ENCODE measurements at places on chromosomes 1 and 21.
A peak's percentile ranks its signal among the peaks of the same experiment; 100 is the strongest.

- no peak for DNase-seq
Measured at GRCh38 chr1:53392460-53392859, 64.6 kb upstream of the LRP8 start.

- DNase-seq, result peak; percentile 58
Measured at GRCh38 chr1:93680076-93680419, 1.6 kb downstream of the BCAR3 start.

- DNase-seq, result peak; percentile 61
Measured at GRCh38 chr1:3543076-3544039, 68.0 kb downstream of the MEGF6 start.

- DNase-seq, result no peak
Measured at GRCh38 chr1:96682056-96682455, 39.5 kb upstream of the PTBP2 start.

DNA sequence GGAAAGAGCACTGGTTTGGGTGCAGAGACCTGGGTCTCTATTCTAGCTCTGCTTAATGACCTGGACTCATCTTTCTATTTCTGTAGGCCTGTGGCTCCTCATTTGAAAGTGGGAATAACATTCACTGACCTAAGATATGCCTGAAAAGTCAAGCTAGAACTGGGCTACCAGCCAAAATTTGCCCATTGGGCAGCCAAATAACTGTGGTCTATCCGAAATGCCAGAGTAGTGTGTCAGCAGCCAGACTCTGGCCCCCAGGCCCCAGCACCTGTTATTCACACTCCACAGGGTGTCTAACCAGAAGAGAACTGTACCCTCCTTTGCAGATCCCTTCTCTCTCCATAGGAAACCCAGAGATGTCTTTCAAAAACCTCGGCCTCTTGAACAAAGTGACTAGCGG, 12.6 kb downstream of the DAB1 start:
- no peak for DNase-seq

GRCh38 chr1:19088717-19089442, 121.2 kb downstream of the UBR4 start:
- DNase-seq, result no peak

DNA sequence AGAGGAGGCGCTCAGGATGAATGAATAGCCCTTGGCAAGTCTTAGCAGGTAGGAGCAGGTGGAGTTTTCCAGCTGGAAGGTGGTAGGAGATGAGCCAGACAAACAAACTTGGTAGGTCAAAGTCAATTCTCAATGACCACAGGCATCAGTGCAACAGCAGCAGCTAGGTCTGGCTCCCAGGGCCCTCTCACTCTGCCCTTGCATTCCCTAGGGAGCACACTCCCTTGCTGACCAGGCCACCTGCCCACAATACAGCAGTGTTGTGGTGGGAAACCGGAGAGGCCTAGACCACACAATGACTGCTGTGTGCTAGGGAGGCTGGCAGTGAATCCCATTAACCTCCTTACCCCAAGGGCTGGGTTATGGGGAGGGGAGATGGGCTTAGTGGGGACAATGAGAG, 13.0 kb upstream of the PAQR6 start:
- no peak for DNase-seq

DNA sequence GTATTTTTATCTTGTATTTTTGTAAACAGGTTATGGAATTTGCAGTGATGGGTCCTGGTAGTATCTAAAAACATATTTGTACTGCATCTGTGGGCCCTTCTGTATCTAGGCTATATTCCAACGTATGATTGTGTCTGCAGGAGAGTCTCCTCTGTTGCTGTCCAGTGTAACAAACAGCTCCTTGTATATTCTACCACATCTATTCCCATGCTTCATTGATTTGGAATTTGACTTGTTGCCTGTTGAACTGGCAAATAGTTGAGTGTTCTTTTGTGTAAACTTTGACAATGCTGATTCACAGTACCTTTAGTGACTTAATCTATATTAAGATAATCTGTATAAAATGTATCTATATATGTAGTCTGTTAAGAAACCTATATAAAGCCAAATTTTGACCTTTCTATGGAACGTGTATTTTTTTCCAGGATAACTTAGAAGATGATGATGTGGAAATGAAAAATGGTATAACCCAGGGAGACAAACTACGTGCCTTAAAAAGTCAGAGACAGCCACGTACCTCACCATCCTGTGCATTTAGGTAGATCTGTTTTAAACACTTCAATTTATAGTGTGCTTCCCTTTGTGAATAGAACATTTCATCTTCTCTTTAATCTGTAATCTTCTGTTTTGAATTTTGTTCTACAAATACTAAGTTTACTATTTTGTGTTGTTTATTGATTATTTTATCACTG, 43.4 kb upstream of the GPR88 start:
- DNase-seq, result no peak

DNA sequence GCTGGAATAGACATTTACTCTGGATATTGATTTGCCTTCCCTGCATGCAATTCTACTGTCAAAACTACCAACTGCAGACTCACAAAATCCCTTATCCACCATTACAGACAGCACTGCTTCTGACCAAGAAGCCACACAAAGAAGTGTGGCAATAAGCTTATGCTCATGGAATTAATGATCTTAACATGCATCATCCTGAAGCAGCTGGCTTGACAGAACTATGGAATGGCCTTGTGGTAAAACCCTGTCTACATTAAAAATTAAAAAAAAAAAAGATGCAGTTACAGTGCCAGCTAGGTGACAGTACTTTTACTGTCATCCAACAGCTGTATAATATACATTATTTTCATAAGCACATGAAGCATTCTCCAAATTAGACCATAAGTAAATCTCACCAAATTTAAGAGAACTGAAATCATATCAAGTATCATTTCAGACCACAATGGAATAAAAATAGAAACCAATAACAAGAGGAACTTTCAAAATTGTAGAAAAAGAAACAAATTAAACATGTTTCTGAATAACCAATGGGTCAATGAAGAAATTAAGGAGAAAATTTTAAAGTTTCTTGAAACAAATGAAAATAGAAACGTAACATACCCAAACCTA, 70.7 kb downstream of the SCMH1 start:
- DNase-seq, result no peak

DNA sequence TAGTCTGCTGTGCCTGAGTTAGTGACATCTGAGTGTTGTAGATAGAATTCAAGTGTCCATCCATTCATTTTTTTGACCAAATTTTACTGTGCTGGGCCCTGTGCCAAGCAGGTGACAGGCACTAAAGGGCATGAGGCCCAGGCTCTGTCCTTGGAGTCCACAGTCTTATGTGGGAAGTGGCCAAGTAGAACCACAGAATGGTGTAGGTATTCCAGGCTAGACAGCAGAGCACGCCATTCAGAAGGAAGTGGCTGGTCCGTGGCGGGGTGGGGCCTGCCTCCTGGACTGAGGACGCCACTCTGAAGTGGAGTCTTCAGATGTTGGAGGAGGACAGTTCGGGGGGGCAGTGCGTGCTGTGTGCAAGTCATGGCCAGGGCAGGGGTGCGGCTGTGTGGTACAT, 68.9 kb upstream of the ACTL8 start:
- DNase-seq, result no peak

DNA sequence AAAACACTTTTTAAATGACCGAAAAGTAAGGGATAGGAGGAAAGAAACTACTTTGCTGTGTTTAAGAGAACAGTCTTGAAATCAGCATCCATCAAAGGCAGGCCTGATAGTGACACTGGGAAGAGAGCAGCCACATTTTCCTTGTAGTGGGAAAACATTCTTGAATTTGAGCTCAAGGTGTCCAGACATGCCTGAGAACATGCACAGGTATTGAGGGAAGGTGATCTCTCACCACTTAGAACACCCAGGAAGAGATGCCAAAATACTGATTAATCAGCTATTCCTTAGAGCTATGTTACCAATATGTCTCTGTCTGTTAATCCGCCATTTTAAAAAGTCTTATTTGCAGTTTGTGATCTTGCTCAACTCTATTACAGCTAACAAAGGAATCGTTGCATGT, 25.9 kb downstream of the IL12RB2 start:
- no peak for DNase-seq

- DNase-seq, result no peak
Measured at GRCh38 chr1:214124915-214125314, 137.1 kb downstream of the PROX1 start.

GRCh38 chr1:170247751-170248521, 102.2 kb downstream of the NTMT2 start:
- DNase-seq, result no peak

GRCh38 chr1:216005916-216006315, 417.3 kb downstream of the USH2A start:
- no peak for DNase-seq

- DNase-seq, result peak; percentile 37
Measured at GRCh38 chr1:225626698-225627097, 26.2 kb downstream of the ENAH start.

DNA sequence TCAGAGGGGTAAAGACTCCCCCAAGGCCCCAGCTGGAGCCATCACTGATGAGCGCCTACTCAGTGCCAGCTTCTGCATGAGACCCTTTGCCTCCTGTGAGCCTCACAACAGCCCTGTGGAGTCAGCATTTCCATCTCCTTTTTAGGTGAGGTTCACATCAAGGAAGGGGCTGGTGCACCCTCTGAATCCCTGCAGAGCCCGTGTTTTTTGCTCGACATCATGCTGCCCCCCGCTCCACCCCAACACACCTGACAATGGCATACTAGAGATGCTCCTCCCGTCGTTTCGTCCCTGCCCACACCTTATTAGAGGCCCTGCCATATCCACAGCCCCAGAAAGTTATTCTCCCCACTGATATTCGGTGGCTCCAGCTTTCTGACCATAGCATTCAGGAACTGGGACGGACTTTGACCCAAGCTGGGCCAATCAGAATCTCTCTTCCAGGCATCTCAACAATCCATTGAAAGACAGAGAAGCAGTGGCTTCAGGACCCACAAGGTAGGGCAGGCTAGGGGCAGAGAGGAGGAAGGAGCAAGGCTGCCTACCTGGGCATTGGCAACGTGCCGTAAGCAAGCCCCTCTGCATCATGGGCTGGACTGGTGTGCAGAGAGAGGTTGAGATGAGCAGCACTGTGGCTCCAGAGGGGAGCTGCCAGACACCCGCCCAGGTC, 32.7 kb downstream of the EPHA10 start:
- DNase-seq, result no peak

GRCh38 chr1:192448026-192448578, 127.5 kb upstream of the RGS1 start:
- no peak for DNase-seq

DNA sequence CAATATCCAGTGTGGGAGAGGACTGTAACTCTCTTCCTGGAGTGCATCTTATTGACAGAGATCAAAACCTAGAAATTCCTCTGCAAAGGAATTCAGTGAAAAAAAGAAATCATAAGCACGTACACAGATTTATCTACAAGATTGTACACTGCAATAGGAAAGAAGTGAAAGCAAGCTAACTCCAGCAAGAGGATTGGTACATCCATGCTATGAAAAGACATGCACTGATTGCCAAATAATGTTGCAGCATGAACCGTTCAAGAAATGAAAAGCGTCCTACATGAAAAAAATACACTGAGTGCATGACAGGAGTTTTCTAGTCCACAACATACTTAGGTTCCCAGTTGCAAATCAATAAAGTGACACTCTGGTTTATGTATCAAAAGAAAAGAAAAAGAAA, 1.9 kb upstream of the MGST3 start:
- no peak for DNase-seq

DNA sequence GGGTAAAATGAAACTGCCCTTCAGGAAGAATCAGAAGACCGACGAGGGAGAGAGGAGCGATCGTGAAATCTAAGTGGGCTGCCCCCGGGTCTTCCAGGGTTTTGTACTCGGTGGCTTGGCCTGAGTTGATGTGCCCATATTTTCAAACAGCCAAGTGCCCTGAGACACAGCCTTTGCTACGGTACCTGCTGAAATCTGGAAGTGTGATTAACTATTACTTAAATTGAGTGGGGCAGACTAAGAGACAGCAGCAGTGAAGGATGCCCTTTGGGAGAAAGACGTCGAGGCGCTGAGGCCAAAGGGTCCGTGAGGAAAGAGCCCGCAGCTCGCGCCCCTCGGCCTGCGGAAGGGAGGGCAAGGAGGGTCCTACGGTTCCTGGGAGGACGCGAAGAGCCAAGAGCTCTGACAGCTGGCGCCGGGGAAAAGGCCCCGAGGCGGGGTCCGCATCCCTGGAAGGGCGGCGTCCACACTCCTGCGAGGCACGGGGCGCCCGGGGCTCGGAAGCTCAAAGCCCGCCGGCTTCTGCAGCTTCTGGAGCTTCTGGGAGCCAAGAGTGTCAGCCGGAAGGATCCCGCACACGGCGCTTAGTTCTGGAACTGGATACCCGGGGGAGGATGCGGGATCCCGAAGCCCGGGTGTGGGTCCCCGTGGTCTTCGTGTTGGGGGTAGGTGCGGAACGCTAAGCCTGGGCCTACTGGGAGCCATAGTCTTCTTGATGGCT, 15.4 kb upstream of the RNU1-4 start:
- no peak for DNase-seq

GRCh38 chr1:34460193-34460592, 283.5 kb downstream of the C1orf94 start:
- DNase-seq, result peak; percentile 1

DNA sequence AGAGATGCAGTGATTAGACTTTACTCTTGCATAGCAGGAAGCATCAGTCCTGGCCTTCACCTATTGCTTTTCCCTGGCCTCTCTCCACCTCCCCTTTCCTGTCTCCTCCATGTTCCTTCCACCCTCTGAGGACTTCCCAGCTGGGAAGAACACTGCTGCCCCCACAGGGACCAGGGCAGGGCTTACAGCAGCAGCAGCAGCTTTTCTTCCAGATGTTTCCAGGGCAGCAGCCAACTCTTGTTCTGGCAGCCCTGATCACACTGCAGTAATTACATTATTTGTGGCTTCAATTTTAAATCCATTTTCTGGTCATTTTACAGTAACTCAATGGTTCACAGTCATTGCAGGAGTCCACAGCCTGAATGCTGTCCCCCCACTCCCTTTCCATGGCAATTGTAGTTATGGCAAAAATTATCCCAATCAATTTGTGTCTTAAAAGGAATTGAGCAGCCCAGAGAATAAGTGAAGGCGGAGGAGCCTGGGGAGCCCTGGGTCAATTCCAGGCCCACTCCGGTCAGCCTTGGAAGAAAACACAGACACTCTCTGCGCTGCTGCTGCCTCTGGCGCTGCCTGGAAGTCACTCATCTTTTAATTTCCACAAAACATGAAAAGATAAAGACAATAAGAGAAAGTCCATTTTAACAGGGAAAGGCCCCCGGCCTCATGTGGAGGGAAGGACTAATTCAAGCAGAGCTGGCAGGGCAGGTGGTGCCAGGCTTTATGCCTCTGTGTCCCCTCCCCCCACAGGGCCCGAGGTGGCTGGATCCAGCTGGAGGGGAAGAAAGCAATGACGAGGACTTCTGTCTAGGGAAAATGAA, 148.6 kb downstream of the GRIK3 start:
- DNase-seq, result no peak

- DNase-seq, result no peak
Measured at GRCh38 chr1:205481629-205482151, 22.8 kb upstream of the CDK18 start.

GRCh38 chr21:29265690-29266479, 32.8 kb upstream of the BACH1 start:
- no peak for DNase-seq

DNA sequence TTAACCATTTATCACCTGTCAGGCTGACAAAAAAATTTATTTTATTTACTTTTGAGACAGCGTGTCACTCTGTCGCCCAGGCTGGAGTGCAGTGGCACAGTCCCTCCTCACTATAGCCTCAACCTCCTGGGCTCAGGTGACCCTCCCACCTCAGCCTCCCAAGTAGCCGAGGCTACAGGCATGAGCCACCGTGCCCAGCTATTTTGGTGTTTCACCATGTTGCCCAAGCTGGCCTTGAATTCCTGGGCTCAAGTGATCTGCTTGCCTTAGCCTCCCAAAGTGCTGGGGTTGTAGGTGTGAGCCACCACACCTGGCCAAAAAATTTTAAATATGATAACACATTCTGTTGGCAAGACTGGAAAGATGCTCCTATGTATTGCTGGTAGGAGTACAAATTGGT, 11.1 kb downstream of the IPO9 start:
- no peak for DNase-seq

Data from fibroblast of pulmonary artery (primary cell).